Astrocyte of the spinal cord (primary cell): ENCODE measurements at places on chromosomes 3 and 15.

DNA sequence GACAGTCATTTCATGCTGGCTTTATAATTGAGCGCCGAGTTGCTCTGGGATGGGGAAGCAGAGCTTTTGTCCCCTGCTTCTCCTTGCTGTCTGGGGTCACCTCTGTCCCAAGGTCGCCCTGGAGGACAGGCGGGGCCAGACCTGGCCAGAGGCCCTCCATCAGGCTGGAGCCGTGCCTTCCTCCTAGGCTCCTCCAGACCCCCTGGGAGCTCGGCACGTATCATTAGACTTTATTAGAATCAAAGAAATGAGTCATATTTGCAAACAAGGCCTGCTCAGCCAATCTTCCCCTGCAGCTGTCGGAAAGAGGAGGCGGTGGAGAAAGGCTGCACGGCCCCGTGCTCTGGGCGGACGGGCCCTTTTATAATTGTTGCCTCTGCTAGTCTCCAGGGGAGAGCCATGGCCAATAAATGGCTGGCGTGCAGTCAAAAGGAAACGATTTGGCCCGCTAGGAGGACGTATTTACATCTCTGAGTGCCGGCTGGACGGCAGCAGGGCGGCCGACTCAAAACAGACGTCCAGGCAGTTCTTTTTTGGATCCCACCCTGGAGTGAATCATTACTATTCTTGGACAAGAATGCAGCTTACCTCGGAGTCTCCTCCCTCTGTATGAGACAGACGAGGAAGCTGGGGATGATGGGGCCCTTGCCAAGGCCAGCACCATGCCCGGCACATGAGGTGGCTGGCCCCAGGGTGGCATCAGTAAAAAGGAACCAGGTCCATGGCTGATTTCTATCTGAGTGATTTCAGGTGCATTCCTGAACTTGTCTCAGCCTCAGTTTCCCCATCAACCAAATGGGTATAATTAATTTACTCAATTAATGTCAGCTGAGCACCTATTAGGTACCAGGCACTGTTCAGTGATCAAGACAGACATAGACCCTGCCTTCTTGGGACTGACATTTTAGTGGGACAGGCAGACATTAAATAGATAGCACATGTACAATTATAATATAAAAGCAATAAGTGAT is 50.6 kb downstream of the SLC6A6 start:
- peak; percentile 100 for DNase-seq

- peak; percentile 54 for DNase-seq
Observed at GRCh38 chr3:123880998-123881561, 3.1 kb downstream of the MYLK start.

GRCh38 chr15:90887037-90887481 is 2.8 kb downstream of the FES start:
- DNase-seq: no peak

DNA sequence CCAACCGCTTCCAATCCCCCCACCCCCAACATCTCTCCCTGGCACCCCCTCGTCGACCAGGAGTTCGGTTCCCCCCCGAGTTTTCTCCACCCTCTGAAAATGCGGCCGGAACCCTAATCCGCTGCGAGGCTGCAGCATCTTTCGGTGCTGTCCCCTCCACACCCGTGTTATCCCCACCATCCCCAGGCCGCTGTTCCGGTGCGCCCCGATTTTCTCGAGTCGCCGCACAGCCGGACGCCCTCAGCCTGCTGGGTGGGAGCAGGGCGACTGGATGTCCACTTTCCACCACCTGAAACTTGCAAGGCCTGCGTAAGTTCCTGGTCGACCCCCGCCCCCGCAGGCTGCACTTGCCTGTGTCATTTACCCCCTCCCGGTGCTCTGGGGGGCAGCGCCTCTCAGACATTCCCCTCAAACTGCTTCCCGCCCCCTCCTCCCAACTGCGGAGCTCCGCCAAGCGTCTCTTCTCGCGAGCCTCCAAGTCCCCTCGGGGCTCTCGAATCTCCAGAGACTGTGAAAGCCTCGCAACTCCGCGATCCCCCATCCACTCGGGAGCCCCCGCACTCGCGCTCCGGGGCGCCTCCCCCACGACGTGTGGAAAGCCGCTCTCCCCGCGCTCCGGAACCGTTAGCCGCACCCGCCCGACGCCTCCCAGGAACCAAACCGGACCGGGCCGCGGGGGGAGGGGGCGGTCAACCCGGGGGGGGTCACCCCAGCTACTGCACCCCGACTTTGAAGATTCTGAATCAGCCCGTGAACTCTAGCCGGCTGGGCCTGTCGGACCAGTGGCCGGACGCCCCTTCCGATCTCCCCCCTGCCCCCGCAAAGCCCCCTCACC is 566 bp downstream of the ETV5 start:
- DNase-seq: peak; percentile 73

GRCh38 chr3:26515351-26515750 is 107.2 kb upstream of the LRRC3B start:
- DNase-seq: no peak

- no peak for DNase-seq
Observed at GRCh38 chr15:76286271-76286879, 24.9 kb downstream of the ETFA start.

DNA sequence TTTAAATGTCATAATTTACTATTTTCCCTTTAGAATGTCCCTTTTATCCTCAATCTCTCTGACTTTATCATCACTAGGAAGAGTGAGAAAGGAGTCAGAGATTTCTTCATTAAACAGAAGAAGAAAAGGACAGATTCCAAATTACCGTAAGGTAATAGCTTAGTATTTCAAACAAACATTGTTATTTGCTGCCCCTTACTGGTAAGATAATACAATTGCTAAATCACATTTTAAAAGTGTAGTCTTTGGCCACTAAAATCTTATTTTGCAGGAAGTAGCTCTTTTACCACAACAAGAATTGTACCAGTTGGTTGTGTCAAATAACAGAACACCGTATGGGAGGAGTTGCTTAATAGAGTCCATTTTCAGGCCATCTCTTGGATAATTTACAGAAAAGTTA is 53.7 kb downstream of the CGGBP1 start:
- DNase-seq: peak; percentile 35
